ENCODE measurements at places on chromosomes 1 and 21.

DNA sequence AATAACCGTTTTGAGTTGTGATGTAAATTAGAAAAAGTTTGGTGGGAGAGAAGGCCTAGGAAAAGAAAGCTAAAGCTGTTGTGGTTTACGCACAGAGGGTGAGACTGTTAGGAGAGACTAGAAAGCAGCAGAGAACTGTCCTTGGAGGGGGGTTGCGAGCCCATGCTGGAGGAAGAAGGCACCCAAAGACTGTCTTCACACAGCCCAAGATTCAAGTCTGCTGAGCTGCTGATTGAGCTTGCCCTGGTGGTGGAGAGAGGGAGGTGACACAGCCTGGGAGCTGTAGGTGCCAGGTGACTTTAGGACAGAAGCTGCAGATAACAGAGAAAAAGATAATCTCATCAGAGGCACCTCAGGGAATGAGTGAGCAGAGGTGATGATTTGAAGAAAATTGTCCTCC is 18.3 kb upstream of the TLR5 start:
- no peak for DNase-seq

GRCh38 chr1:231508941-231509340 is 19.5 kb upstream of the TSNAX start:
- DNase-seq = no peak

DNA sequence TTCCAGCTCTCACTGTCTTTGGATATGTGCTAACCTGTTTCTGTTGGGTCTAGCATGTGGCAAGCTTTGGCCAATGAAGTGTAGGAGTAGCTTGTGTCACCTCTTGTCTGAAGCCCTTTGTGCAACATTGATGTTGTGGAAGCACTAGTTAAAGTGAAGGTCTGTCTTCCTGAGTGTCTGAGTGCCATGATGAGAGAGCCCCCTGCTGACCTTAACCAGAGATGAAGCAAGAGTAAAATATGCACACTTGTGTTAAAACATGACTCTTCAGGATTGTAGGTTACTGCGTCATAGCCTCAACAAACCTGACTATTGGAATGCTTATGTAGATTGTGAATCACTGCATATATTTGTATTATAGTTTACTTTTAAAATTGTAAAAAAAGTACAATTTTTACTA is 103.7 kb downstream of the NCAM2 start:
- no peak for DNase-seq

DNA sequence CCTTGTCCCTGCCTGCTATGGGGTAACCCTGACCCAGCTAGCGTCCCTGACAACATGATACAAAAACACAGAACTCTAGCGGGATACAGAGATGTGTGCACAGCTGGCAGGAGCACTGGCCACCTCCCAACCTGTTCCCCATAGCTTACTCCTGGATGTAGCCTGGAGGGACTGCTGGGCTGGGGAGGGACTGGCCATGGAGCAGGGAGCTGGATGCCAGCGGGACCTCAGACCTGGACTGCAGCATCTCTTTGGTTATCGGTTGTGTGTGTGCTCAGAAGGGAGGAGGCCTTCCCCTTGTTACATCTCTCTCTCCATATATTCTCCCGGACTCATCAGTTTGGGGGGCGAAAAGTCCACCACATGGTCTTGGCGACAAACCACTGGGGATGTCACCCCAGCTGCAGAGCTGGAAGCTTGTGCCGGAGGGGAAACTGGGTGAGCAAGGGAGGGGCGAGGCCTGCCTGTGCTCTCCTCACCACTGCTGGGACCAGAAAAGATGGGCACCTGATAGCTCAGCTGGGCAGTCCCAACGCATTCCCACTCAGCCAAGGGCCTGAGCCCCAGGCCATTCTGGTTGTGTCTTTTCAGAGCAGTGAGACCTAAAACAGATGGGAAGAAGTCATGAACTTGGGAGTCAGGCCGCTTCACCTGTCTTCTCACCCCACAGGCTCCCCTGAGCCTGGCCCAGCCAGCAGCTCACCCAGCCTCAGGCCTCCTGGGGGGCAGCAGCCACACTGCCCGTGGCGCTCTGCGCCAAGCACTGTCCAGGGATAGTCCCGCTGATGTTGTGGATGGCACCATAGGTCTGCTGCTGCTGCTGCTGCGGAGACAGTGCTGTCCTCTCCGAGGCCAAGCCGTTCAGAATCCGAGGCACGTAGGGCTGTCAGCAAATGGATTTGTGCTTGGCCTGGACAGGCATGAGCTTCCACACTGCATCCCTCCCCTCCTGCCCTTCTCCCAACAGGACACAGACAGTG is 35.6 kb downstream of the TMEM63A start:
- no peak for DNase-seq

DNA sequence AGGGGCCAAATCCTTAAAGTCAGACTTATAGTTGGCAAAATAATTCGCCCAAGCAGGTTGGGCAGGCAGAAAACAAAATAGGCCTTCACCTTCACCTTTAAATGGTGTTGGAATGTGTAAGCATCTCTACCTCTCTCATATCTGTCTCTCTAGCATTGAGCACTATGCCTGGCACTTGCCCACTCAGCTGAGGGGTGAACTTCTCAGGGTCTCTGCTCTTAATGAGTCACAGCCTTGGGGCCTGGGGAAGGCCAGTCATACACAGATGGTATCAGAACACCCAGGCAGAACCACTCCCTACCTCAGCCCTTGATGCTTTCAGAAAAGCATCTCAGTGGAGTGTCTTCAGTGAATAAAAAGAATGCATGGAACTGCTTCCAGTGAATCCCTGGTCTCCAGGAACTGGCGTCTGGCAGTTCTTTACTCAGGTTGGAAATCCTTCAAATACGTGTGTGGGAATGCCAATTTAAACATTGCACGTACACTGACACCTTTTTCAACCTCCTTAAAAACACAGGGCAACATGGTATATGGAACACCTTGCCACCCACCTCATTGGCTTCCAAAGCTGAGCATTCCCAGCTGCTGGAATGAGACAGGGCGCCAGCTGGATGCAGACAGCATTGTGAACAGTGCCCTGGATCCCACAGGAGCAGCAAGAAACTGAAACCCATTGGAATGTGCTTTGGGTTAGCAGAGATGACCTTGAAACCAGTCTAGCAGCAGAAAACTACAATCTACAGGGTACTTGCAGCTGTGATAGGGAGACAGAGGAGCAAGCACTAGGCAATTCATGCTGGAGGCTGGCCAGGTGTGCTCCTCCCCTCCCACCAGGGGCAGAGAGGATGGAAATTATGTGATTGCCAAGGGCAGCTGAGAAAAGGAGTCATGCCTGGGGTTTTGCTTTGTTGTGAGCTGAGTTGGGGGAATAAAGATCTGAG is 30.0 kb downstream of the ZNF697 start:
- DNase-seq = no peak

DNA sequence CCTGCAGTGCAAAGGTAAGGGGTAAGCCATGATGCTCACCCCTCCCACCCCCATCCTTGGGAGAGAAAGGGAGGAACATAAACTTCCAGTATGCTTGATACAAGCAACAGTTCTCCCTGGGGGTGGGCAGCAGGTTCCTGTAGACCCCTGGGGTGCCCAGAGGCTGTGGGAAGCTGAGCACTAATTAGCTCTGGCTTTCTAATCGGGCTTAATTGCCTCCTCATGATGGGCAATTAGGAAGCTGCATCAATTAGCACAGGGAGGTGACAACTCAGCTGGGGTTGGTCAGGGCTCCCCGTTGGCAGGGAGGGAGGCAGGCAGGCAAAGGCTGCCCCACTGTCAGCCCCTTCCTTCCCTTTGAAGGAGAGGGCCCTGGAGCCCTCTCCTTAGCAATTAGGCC is 15.7 kb upstream of the LMNA start:
- DNase-seq = no peak

GRCh38 chr1:56194701-56195300 is 384.6 kb downstream of the PLPP3 start:
- no peak for DNase-seq

DNA sequence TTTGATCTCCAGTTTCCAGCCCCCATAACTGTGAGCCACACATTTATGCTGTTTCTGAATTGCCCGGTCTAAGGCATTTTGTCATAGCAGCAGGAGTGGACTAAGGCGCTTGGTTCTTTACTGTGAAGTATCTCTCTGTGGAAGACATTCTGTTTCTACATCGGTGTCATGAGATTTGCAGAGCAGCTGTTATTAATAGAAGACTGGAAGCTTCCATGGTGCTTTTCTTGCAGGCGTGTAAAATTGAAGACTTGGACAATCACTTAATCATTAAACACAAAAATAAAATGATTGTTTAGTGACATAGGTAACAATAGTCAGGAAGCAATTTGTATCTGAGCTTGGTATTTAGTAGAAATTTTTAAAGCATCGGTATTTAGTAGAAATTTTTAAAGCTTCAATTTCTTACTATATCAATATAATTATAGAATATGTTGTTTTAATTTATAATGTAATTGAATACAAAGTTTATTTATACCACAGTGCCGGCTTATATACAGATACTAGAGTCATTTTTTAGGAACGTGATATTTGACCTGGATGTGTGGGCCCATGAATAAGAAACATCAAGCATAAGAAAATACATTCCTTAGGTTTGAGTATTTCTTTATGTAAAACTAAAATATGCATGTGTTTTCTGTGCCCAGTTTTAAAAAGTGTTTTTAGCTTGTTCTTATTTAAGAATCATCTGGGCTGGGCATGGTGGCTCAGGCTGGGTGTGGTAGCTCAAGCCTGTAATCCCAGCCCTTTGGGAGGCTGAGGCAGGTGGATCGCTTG is 60.6 kb upstream of the COL6A1 start:
- DNase-seq = no peak

DNA sequence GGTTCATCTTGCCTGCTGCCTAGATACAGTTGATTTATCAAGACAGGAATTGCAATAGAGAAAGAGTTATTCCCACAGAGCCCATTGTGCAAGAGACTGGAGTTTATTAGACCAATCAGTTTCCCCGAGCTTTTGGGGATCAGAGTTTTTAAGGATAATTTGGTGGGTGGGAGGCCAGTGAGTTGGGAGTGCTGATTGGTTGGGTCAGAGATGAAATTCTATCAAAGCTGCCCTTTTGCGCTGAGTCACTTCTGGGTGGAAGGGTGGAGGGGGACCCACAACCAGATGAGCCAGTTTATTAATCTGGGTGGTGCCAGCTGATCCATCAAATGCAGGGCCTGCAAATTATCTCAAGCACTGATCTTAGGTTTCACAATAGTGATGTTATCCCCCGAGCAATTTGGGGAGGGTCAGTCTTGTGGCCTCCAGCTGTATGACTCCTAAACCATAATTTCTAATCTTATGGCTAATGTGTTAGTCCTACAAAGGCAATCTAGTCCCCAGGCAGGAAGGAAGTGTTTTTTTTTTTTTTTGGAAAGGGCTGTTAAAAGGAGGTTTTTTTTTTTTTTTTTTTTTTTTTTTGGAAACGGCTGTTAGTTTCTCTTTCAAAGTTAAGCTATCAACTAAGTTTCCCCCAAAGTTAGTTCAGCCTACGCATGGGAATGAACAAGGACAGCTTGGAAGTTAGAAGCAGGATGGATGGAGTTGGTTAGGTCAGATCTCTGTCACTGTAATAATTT is 7.4 kb downstream of the SLC16A4 start:
- no peak for DNase-seq

DNA sequence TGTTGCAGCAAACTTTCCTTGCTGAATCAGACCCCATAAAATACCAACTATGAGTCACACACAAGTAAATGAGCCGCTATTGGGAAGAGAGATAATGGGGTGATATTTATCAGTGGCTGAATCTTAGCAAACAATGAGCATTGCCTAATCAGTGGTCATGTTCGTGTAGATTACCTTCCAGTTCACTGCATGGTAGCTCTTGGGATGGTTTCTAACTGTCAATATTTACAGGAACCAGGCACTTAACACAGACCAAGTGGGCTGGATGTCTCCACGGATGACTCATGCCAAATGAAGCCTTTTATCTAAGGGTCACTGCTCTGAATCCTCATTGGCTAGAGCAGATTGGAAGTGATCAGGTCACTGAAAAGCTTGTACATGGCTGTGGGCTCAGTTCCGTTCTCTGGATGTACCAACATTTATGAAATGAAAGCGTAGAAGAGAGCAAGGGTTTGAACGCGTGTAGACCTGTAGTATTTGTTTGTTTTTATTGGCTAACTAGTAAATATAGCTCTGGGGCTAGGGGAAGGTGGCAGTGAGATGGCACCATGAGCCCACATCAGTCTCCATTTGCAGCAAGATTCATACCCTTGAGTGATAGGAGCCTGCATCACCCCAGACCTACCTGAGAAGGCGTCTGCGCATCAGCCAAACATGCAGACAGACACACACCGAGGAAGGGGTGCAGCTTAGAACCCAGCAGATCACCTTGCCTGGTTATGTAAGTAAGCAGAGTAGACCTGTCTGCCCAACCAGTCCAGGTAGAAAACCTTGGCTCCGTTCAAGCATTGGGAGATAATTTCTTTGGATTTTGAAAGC is 153.3 kb downstream of the TOMM20 start:
- DNase-seq = no peak

- DNase-seq = no peak
Measured at GRCh38 chr1:198298640-198299039, 141.8 kb downstream of the NEK7 start.

DNA sequence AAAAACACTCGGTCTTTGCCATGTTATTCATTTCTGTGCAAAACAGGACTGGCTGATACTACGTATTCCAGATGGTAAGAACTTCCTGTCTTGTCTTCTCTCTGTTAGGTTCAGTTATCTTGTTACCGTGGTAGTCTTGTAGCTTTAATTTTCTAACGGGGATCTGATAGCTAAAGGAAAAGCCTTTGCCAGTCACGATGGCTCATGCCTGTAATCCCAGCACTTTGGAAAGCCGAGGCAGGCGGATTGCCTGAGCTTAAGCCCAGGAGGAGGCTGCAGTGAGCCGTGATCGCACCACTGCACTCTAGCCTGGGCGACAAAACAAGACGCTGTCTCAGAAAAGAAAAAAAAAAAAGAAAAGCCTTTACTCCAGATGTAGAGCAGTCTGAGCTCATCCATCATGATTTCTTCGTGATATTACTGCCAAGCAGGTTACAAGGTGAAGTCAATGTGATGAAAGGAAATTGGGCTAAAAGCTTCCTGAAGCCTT is 11.1 kb upstream of the MSTO1 start:
- DNase-seq = peak; percentile 22

DNA sequence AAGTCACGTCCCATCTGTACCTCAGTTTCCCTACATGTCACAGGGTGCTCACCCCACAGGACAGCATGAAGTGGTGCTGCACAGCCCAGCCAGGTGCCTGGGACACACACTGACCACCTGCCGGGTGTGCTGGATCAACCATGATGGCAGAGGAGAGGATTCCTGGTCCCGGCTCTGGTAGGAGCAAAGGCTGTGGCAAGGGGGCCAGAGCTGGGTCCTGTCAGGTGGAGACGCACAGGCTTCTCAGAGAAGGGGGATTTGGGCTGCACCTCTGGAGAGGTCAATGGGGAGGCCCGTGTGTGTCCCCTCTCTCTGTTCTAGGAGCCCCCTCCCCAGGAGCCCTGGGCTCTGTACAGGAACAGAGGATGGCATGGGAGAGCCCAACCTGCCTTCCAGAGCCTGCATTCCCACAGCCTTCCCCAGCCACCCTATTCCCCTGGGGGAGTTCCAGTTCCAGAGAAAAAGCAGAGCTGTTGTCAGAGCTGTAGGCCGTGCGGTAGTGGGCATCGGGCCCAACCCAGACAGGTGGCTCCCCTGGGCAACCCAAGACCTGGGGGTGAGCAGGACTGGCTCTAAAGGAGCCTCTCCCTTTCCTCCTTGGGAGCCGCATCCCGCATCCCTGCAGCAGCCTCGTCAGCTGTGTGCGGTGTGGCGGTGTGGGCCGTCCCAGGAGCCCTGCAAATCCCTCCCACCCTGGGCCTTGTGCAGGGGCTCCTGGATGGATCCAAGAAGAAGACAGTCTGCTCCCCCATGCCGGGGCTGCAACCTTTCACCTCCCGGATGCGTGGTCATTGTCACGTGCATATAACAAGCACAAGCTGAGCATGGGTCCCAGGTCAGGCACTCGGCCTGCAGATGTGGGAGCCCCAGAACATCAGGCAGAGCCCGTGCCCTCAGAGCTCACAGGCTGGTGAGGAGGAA is 2.9 kb upstream of the TFF3 start:
- no peak for DNase-seq

All from CD4-positive, alpha-beta T cell treated with Interleukin-6 for 4 hours (primary cell).